ENCODE measurements at places on chromosomes 7 and 10.

- no peak for DNase-seq
Measured at GRCh38 chr10:8616166-8616565, 561.7 kb downstream of the GATA3 start.

DNA sequence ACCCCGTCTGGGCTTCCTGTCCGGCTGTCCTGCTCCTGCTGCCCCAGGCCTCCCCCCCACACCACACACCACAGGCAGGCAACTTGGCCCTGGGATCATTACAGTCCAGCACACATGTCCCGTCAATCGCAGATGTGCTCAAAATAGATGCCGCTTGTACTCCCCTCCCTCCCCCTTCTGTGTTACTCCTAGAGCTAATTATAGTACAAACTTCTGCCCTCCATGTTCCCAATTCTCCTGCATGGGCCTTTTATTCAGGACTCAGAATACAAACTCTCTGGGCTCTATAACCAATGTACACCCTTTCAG, at the start of gene SYNPO2L:
TSS of gene SYNPO2L (minus strand) at position 40 of the 309 bp plus-strand sequence. CDS start 107 bp downstream, outside the sequence.
- no peak for DNase-seq

DNA sequence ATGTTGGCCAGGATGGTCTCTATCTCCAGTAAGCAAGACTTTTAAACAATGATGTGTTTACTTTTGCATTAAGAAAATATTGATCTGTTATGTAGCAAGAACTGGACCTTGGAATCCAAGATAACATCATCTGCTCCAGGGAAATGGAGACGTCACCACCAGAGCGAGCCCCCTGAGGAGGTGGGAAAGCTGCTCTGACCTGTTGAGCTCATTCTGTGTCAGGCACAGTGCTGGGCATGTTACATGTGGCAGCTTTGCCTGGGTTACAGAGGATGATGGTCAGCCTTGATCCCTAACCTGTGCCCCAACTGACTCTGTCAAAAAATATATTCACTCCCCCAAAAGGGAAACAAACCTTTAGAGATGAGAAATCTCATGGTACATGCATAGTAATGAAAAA, 436.3 kb downstream of the SORCS1 start:
- DNase-seq = no peak

- no peak for DNase-seq
Measured at GRCh38 chr10:37495415-37495814, 362.0 kb downstream of the ZNF248 start.

- no peak for DNase-seq
Measured at GRCh38 chr10:14378387-14378960, 47.8 kb upstream of the FRMD4A start.
